ENCODE measurements at places on chromosomes 1 and 21.

GRCh38 chr1:187627516-187627915, 798.8 kb downstream of the PLA2G4A start:
- DNase-seq: no peak

GRCh38 chr1:51553911-51554310, 34.8 kb upstream of the EPS15 start:
- no peak for DNase-seq

GRCh38 chr1:233844692-233845091, 59.8 kb upstream of the SLC35F3 start:
- no peak for DNase-seq

- peak; percentile 85 for DNase-seq
These were observed 37.2 kb upstream of the ETS2 start for GRCh38 chr21:38768471-38769063.

- no peak for DNase-seq
These were observed 86.6 kb upstream of the DPH5 start for GRCh38 chr1:101112051-101112780.

GRCh38 chr1:192941722-192942411, 117.3 kb downstream of the UCHL5 start:
- no peak for DNase-seq

DNA sequence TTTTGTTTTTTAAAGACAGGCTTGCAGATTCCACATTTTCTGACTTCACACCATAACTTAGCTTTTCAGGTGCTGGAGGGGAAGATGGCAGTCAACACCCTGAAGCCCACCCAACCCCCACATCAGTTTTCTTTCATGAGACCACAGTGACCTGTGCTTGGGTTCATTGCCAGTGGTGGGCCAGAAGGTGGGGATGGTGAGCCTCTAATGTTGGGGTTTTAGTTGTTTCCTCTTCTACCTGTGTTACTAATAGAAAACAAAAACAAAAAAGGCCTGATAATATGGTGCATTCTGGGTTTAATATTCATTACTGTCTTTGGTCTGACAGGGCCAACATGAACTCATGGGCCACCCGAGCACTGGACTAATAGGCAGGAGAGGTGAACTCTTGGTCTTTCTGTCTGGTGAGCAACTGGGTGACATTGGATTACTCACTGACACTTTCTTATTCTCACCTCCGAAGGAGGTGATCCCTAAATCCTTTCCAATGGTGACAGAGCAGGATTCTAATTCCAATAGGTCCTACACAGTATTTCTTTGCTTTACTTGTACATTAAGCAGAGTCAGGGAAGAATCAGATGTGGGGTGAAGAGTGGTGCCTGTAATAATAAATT, 132.8 kb downstream of the CLIC6 start:
- peak; percentile 37 for DNase-seq

DNA sequence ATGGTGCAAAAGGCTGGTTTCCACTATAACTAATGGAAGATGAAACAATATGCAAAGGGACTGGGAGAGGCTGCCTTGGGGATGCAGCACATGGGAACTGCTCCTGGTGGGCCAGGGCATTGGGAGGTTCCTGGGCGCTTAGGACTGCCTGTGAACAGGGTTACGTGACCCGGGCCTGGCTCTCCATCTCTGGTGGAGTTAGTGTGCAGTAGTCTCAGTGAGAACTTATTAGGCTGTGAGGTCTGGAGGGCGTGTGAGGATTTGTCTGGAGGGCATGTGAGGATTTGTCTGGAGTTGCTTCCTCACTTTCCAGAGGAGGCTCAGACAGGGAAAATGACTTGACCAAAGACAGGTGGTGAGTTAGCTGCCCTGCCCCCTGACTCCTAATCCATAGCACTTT, 1.5 kb upstream of the ETV3L start:
- no peak for DNase-seq

- peak; percentile 21 for DNase-seq
These were observed 165.3 kb downstream of the FASLG start for GRCh38 chr1:172824209-172824608.

DNA sequence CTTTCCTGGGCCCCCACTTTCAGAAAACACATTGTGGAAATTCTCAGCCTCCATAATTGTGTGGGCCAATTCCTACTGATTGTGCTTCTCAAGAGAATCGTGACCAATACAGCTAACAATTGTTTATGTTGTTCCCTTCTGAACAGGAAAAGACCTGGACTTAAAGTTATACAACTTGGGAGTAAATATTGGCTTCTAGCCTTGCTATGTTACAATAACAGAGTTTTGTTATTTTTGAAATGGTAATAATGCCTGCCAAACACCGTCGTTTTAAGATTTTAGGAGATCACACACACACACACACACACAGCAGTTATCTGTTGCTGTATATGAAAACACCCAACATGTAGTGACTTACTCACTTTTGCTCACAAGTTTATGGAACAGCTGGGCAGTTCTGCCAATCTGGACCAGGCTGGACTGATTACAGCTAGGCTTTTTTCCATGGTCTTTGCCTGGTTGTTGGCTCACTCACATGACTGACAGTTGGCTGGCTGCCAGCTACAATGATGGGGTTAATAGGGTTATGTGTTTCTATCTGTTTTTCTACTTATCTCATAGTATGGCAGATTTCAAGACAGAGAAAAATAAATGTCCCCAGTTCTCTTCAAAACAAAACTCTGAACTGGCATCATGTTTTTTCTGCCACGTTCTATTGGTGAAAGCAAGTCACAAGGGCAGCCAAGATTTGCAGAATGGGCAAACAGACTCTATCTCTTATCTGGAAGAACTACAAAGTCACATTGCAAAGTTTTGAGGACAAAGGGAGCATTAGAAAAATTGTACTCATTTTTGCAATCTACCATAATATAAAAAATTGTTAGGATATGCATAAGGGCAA, 447.5 kb downstream of the NEGR1 start:
- peak; percentile 22 for DNase-seq

- no peak for DNase-seq
These were observed 16.4 kb downstream of the RNU5D-1 start for GRCh38 chr1:44714532-44714931.

- DNase-seq: no peak
These were observed 113.0 kb upstream of the DAB1 start for GRCh38 chr1:57536749-57537423.

- no peak for DNase-seq
These were observed 5.3 kb downstream of the DAP3 start for GRCh38 chr1:155694167-155694566.

DNA sequence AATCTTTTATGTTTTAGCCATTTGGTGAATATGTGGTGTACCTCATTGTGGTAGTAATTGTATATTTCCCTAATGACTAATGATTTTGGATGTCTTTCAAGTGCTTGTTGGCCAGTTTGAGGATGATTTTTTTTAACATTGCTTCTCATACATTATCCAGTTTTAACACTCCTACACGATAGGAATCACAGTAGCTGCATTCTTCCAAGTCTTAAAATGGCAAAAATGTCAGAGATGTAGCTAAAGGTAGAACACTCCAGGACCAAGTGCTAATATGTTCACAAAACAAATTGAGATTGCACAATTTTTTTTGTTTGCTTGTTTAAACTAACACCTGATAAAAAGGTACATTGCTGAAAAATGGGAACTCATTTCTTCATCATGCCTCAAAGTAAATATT, 11.7 kb downstream of the USP25 start:
- DNase-seq: peak; percentile 59

GRCh38 chr1:212791676-212792395, at the start of the genes NSL1 and TATDN3:
TSS of gene NSL1 (minus strand) at chr1:212791777. CDS start at chr1:212791763, 14 bp downstream.
TSS of gene TATDN3 (plus strand) at chr1:212791894. CDS start at chr1:212791922, 28 bp downstream.
- DNase-seq: peak; percentile 95

DNA sequence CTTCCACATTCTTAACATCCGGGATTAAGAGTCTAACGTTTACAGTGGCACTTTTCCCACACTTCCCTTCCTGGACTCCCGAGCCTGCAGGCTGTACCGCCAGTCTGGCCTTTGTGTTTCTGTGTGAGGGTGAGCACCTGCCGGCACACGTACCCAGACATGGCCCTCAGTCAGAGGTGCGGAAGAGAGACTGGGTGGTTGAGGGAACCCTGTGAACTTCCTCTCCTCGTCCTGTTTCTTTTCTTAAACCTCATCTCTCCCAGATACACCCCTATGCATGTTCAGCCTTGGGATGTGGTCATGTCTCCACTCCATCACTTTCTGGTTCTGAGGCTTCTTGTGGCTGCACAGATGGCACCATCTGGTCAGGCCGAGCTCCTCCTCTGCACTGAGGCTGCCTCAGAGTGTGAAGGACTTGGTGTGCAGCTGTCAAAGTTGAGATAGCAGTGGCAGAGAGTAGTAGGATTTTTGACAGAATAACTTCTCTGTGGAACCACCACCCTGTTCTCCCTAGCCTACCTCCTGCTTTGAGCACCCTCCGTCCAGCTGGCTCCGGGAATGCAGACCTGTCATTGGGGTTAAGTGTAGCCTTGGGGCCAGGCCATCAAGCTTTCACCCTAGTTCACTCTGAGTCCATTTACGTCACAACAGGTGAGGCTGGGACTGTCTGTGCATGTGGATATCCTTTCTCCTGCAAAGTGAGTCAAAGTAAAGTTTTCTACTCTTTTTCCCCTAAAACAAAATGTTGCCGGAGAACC, 31.4 kb downstream of the VASH2 start:
- DNase-seq: no peak

- peak; percentile 15 for DNase-seq
These were observed 108.9 kb upstream of the POGK start for GRCh38 chr1:166730299-166730888.

DNA sequence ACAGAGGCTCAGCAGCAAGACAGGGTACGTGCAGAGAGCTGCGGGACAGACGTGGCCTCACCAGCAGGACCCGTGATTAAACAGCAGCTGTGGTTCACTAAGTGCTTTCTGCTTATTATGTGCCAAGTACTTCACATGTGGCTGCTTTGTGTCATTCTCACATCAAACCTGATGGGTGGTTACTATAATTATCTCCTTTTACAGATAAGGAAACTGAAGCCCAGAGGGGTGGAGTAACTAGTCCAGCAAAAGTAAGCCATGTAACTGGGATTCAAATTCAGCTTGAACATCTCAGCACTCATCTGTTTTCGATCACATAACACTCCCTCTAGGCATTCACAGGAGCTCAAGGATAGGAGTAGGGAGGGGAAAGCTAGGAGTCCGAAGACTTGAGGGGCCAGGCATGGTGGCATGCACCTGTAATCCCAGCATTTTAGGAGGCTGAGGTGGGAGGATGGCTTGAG, 50.8 kb upstream of the CLIC4 start:
- DNase-seq: peak; percentile 91

GRCh38 chr1:237838904-237839534, 51.7 kb downstream of the ZP4 start:
- DNase-seq: no peak

GRCh38 chr1:22273686-22274681, 131.1 kb upstream of the WNT4 start:
- no peak for DNase-seq

DNA sequence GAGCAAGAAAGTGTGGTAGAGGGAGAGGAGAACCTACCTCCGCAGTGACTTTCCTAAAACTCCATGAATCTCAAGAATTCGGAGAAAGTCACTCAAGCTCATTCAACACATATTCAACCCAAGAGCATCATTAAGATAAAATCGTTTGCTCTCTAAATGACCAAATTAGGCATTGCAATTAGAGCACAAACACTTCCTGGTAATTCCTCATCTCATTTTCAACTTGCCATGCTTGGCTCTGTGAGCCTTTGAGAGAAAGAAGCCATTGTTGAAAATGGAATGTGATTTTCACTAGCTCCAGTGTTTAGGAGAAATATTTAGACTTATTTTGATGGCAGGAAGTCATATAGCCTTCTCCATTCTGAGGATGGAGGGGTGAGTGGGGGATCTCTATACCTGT, 52.5 kb downstream of the KAZN start:
- DNase-seq: no peak

GRCh38 chr1:180951186-180951745, 38.6 kb downstream of the KIAA1614 start:
- no peak for DNase-seq

Data from cardiac fibroblast (primary cell).